Suppressor macrophage treated with lipopolysaccharide for 4 hours (primary cell): ENCODE measurements at places on chromosomes 5 and 9.
A peak's percentile ranks its signal among the peaks of the same experiment; 100 is the strongest.

DNA sequence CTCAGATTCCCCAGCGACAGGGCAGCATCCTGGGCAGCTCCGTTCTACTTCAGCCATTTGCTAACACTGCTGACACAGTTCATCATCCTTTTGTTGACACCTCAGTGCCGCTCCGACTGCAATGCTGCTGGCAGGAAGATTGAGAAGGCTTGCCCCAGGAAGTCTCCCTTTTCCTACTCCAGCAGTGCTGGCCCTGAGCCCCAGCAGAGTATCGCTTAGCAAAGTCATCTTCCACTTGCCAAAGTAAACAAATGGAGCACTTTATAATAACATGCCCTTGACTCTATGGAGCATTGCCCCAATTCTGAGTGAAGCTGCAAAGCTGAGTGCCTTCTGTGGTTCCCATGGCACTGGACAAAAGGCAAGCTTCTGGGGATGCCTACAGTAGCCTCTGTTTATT is 32.2 kb downstream of the PRLR start:
- no peak for DNase-seq

DNA sequence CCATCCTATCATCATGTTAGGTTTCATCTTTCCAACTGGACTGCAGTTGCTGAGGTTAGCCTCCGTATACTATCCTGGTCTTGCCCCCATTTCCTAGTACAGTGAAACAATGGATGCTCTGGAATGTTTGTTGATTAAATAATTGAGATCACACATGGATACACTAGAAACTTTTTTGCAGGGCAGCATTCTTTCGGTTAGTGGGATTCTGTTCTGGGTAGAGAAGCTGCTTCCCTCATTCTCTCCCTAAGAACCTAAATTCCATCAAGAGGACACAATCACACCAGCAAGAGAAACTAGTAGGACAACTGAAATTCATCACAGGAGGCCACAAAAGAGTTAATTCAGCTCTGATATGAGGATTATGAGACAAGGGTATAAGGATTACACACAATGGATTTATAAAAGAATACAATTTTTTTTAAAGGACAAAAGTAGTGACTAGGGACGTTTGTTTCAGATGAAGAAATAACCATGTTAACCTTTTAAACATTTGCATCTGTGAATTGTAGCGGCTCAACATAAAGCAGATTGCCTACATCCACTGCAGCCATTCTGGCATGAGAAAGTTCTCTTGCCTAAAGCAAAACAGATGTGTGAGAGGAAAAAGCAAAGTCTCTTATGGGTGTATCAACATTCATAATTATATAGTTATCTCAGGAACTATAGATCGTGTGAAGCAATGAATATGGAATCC is 162.7 kb upstream of the LHFPL2 start:
- DNase-seq: no peak

- peak; percentile 71 for DNase-seq
Observed at GRCh38 chr9:96686638-96687335, 31.7 kb upstream of the PRXL2C start.

DNA sequence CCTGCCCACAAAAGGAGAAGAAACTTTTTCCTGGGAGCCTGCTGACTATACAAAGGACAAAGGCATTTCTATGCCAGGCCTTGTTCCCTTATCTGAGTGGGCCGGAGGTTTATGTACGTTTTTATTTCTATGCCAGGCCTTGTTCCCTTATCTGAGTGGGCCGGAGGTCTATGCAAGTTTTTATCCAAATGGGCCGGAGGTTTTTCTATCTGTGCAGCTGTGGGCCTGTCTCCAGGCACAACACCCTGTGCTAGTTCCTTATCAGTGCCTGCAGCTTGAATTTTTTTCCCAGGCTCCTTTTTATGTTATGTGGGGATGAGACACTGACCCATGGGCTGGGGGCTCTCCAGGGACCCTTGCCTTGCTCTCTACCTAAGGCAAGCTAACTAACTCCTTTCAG is 5.5 kb downstream of the SLC25A2 start:
- no peak for DNase-seq

- no peak for DNase-seq
Observed at GRCh38 chr5:178274781-178275537, 42.4 kb upstream of the PHYKPL start.

DNA sequence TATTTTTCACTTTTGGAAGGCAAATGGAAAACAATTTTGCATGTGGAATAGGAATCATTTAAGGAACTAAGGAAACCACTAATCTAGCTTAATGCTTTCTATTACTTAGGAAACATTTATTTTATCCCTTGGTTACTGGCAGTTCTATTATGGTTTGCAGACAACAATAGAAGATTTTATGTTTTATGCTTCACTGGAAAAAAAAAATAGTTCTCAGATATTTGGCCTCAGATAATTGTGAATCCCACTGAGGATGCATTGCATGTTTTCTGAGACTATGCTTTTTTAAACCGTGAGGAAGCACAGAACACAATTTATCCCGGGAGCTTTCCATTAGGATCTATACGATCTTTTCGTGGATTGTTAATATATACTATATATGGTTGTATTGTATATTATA is 356.9 kb downstream of the CSNK1G3 start:
- DNase-seq: no peak

DNA sequence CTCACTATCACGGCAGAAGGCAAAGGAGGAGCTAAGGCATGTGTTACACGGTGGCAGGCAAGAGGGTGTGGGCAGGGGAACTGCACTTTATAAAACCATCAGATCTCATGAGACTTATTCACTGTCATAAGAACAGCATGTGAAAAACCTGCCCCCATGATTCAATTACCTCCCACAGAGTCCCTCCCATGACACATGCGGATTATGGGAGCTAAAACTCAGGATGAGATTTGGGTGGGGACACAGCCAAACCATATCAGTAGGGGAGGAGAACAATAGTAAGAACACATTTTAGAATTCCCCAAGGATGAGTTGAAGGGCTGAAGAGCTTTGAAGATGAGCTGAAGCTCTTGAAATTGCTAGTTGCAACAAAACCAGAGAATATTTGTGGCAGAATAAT is 287.9 kb downstream of the SMARCA2 start:
- DNase-seq: no peak

DNA sequence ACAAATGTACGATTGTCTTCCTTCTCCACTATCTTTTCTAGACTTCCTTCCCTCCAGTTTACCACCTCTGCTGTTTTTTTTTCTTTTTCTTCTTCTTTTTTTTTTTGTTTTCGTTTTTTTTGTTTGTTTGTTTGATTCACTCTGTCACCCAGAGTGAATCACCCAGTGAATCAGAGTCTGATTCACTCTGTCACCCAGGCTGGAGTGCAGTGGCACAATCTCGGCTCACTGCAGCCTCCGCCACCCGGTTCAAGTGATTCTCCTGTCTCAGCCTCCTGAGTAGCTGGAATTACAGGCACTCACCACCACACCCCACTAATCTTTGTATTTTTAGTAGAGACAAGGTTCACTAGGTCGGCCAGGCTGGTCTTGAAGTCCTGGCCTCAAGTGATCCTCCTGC is 375.7 kb downstream of the NTRK2 start:
- DNase-seq: no peak
